ENCODE measurements at places on chromosomes 5 and 9.

- DNase-seq = no peak
Observed at GRCh38 chr5:41279040-41279439, 65.7 kb upstream of the C6 start.

GRCh38 chr5:139670369-139671095 is 22.4 kb downstream of the CXXC5 start:
- no peak for DNase-seq

GRCh38 chr9:130192382-130192999 is 20.3 kb downstream of the NCS1 start:
- DNase-seq = no peak

DNA sequence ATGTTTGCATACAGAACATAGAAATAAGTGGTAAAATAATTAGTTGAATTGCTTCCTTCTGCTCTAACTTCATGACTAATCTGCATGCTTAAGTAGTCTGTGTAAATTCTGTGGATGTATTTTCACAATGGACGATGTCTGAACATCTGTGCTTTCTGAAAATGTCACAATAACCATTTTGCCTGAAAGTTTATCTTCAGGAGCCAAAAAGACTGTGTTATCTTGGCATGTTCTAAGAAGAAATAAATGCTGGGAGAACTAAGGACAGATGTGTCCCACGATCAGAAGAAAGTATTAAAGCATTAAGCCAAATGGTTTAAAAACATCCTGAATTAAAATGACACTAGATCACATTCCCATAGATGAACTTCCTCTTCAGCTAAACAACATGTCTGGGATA is 397.6 kb downstream of the SPOCK1 start:
- no peak for DNase-seq

GRCh38 chr9:110156902-110157301 is 51.1 kb downstream of the C9orf152 start:
- DNase-seq = no peak

Data from endodermal cell (in vitro differentiated cells).